ENCODE measurements at places on chromosomes 4 and X. TPM values are rescaled to one million over a fixed set of nuclear protein-coding genes. Genes with fewer than 3 reads are reported as not detected.

The HTN1 gene
- not detected for total RNA-seq

DNA sequence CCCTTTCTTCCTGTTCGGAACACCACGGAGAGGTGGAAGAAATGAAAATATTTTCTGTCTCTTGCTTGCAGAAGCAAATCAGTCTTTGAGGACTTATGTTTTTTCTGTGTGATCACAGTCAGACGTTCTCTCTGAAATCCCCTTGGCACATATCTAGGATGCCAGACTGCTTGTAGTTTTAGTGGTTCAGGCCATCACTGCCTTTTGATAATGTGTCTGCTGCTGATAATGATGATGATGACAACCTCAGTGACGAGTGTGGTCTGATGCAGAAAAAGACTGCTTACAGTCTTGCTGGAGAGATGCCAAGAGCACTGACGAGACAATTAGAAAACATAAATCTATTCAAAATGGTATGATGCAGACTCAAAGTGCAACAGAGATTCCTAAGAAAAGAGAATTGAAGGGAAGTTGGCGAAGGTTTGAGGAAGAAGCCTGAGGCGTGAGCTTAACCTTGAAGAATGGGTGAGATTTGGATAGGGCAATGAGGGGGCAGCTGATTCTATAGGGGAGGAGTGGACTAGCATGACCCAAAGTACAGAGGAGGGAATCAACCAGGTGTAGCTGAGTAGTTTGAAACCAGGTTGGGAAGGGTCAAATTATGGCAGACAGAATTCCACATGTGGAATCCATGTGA is 7.9 kb downstream of the RAB33A start:
- DNase-seq = no peak

- DNase-seq = no peak
Measured at GRCh38 chrX:146934256-146934655, 119.7 kb upstream of the CXorf51A start.

The PHOX2B gene
- total RNA-seq = not detected

- peak; percentile 56 for DNase-seq
Measured at GRCh38 chr4:174394915-174395314, 111.2 kb downstream of the CEP44 start.

The CXCL5 gene
- 22.0 TPM for total RNA-seq

DNA sequence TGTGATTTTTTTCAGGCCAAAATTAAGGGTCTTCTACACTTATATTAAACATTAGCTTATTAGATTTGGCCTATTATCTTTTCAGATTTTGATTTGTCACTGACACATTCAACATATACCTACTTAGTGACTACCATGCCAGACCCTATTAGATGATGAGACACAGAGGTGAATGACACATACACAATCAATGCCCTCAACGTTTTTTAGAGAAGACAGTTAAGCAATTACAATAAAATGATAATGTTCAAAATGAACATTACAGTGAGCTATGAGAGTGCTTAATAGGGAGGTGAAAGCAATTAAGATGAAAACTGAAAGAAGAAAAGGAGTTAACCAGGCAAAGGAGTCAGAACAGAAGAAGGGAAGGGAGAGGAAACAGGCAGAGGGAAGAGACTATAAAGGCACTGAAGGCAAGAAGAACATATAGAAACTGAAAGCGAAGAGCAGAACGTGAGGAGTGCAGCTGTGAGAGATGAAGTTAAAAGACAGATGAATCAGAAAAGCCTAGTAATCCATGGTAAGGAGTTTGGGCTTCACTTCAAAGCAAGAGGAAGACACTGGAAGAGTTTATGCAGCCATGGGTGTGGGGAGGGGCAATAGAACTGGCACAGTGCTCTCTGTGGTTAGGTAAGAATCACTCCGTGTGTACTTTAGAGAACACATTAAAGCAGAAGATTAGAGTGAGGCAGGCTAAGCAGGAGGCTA is 119.0 kb downstream of the REELD1 start:
- DNase-seq = peak; percentile 37
